ENCODE measurements at places on chromosomes 3 and 15. TPM values are rescaled to one million over a fixed set of nuclear protein-coding genes. Genes with fewer than 3 reads are reported as not detected.

ERICH6 gene
- not detected for total RNA-seq

ELL3 gene
- total RNA-seq: 6.4 TPM

HPS3 gene
- total RNA-seq: 45.6 TPM

FAM107A gene
- total RNA-seq: 0.13 TPM

P2RY12 gene
- total RNA-seq: not detected

CNTN6 gene
- not detected for total RNA-seq

NMNAT3 gene
- 1.3 TPM for total RNA-seq

DNAJA4 gene
- 0.35 TPM for total RNA-seq

SLC6A11 gene
- 1.9 TPM for total RNA-seq

SMAD6 gene
- total RNA-seq: 6.0 TPM

WNT5A gene
- total RNA-seq: 1.3 TPM

SPRED1 gene
- total RNA-seq: 41.0 TPM

- no peaks in the 10 kb centered on the region for H3K4me1 ChIP-seq
- no peak for DNase-seq
These were observed 57.0 kb upstream of the NR2E3 start for GRCh38 chr15:71753346-71753745.

DNA sequence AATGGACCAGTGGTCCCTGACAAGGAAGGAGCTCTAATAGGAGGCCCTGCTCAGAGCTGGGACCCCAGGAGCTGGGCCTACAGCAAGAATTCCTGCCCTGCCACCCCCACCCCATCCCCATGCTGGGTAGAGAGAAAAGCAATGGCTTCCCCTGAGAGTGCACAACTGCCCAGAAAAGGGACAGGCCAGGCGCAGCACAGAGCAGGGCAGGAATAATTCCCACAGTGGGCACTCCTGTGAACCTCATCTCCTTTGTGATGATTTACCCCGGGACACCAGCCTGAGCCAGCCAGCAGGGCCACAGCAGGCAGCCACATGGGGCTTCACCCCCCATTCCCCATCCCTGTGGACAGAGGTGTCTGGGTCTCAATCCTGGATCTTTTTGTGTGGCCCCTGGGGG is 104.0 kb upstream of the IQSEC1 start:
- no peak for DNase-seq
- H3K27ac ChIP-seq: no peak overlapping the region
- H3K4me1 ChIP-seq: no peaks in the 10 kb centered on the region
- H3K36me3 ChIP-seq: peaks cover 9% of the 10 kb centered on the region
- no peaks in the 10 kb centered on the region for H3K27me3 ChIP-seq
- no peak overlapping the region for H3K4me3 ChIP-seq

GRCh38 chr3:193762657-193763056 is 169.6 kb downstream of the OPA1 start:
- no peaks in the 10 kb centered on the region for H3K27me3 ChIP-seq
- H3K4me1 ChIP-seq: no peaks in the 10 kb centered on the region
- no peak for DNase-seq
- H3K27ac ChIP-seq: no peak overlapping the region
- H3K36me3 ChIP-seq: no peaks in the 10 kb centered on the region

DNA sequence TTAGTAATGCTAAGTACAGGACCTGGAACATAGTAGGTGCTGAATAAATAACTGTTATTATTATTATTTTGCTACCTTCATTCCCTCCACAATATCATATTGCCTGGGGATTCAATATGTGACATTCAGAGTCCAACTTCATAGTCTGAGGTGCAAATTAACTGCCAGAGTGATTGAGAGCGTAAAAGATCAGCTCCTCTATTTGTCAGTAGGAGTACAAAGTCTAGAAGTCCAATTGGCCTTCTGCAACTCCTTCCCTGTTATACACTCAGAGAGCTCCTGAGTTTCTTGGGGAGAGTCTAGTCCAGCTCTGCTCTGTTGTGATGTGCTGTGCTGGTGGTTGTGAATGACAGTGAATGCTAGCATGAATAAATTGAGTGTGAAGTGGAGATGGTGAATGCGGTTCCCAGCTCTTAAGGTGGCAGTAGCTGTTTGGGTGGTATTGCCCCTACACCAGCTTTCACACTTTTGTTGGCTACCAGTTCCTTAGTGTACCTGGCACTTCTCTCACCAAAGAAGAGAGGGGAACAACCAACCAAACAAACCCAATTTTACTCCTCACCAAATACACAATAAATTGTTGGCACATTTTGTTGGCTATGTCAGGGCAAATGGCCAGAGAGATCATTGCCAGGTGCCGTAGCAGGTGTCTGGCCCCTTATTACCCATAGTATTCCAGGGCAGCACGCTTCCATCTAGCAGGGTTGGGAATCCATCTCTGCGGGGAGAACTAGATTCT is 270.1 kb upstream of the TBL1XR1 start:
- H3K4me3 ChIP-seq: no peak overlapping the region
- no peak overlapping the region for H3K27ac ChIP-seq
- no peak for DNase-seq
- H3K4me1 ChIP-seq: no peaks in the 10 kb centered on the region
- peaks cover 2% of the 10 kb centered on the region for H3K36me3 ChIP-seq

- H3K27me3 ChIP-seq: no peaks in the 10 kb centered on the region
- no peak for DNase-seq
- no peak overlapping the region for H3K27ac ChIP-seq
- H3K36me3 ChIP-seq: no peaks in the 10 kb centered on the region
- no peak overlapping the region for H3K4me3 ChIP-seq
These were observed 87.7 kb downstream of the CFAP20DC start for GRCh38 chr3:58962040-58962651.

- no peak overlapping the region for H3K4me3 ChIP-seq
- H3K4me1 ChIP-seq: peaks cover 14% of the 10 kb centered on the region
- no peaks in the 10 kb centered on the region for H3K27me3 ChIP-seq
- DNase-seq: no peak
- H3K36me3 ChIP-seq: no peaks in the 10 kb centered on the region
These were observed 123.3 kb upstream of the CTNNB1 start for GRCh38 chr3:41075975-41076374.

- H3K4me3 ChIP-seq: no peak overlapping the region
- peak; percentile 77 for DNase-seq
- no peaks in the 10 kb centered on the region for H3K36me3 ChIP-seq
- H3K27me3 ChIP-seq: no peaks in the 10 kb centered on the region
These were observed 734.0 kb upstream of the NR2F2 start for GRCh38 chr15:95596496-95596895.

DNA sequence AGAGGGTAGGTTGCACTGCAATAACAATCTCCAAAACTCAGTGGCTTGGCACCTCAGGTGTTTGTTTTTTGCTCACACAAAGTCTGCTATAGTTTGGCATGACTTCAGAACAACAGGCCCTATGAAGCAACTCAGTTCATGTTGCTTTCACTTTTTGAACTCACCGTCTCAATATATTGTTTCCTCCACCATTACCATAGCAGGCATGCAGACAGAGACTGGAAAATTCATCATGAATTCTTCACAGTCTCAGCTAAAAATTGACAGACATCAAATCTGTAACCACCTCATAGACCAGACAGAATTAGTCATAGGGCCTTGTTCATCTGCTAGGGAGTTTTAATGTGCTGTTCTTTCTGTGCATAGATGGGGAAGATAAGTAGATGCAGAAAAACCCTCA is 161.4 kb upstream of the POU1F1 start:
- no peak overlapping the region for H3K27ac ChIP-seq
- no peak overlapping the region for H3K4me3 ChIP-seq
- H3K4me1 ChIP-seq: no peaks in the 10 kb centered on the region
- DNase-seq: no peak
- no peaks in the 10 kb centered on the region for H3K36me3 ChIP-seq

GRCh38 chr3:126340596-126340942 is 16.6 kb downstream of the KLF15 start:
- H3K36me3 ChIP-seq: peaks cover 5% of the 10 kb centered on the region
- H3K4me3 ChIP-seq: no peak overlapping the region
- DNase-seq: no peak
- no peaks in the 10 kb centered on the region for H3K27me3 ChIP-seq

- H3K36me3 ChIP-seq: no peaks in the 10 kb centered on the region
- H3K27me3 ChIP-seq: no peaks in the 10 kb centered on the region
- no peak overlapping the region for H3K27ac ChIP-seq
- H3K4me3 ChIP-seq: no peak overlapping the region
- H3K4me1 ChIP-seq: peaks cover 6% of the 10 kb centered on the region
- DNase-seq: no peak
These were observed 20.9 kb upstream of the CEMIP start for GRCh38 chr15:80758130-80758745.

DNA sequence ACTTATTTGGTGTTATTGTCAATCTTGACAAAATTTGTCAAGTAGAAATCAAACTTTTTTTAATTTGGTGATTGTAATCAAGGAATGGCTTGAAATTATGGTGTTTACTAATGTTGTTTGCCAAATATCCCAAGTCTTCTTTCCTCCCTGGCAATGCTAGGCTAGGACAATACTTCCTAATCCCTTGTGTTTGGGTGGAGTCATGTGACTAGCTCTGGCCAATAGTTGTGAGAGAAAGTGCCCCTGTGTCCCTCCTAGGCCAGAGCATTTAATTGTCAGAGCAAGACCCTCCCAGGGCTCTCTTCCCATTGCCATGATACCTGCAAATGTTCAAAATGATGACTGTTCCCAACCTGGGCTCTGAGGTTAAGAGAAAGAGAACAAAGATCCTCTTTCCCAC is 132.7 kb downstream of the ANXA2 start:
- H3K36me3 ChIP-seq: no peaks in the 10 kb centered on the region
- no peak overlapping the region for H3K27ac ChIP-seq
- no peaks in the 10 kb centered on the region for H3K4me1 ChIP-seq
- no peaks in the 10 kb centered on the region for H3K27me3 ChIP-seq

- H3K4me3 ChIP-seq: no peak overlapping the region
- no peak overlapping the region for H3K27ac ChIP-seq
- no peaks in the 10 kb centered on the region for H3K36me3 ChIP-seq
- H3K4me1 ChIP-seq: no peaks in the 10 kb centered on the region
- H3K27me3 ChIP-seq: no peaks in the 10 kb centered on the region
These were observed 58.1 kb upstream of the MRPS22 start for GRCh38 chr3:139285691-139286090.

DNA sequence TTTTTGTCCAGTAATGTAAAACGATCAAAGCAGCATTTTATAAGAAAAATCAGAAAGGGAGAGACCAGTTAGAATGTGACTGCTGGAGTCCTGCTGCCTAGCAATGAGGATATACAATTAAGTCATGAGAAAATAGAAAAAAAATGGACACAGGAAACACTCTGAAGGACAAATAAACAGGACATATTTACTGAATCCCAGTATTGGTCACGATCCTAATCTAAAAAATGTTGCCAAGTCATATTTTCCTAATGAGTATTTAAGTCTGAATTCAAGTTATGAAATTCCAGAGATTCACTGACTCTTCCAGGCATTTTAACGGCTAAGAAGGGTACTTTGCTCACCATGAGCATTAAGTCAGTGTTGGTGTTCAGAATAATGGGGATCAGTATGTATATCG is 154.3 kb upstream of the CCDC54 start:
- no peak for DNase-seq
- no peak overlapping the region for H3K27ac ChIP-seq
- no peaks in the 10 kb centered on the region for H3K4me1 ChIP-seq
- no peaks in the 10 kb centered on the region for H3K36me3 ChIP-seq
- no peaks in the 10 kb centered on the region for H3K27me3 ChIP-seq
- no peak overlapping the region for H3K4me3 ChIP-seq

- peaks cover 13% of the 10 kb centered on the region for H3K4me1 ChIP-seq
- DNase-seq: no peak
- H3K27ac ChIP-seq: no peak overlapping the region
- no peak overlapping the region for H3K4me3 ChIP-seq
- H3K36me3 ChIP-seq: peaks cover 6% of the 10 kb centered on the region
These were observed 19.8 kb downstream of the GPR160 start for GRCh38 chr3:170057550-170057949.

DNA sequence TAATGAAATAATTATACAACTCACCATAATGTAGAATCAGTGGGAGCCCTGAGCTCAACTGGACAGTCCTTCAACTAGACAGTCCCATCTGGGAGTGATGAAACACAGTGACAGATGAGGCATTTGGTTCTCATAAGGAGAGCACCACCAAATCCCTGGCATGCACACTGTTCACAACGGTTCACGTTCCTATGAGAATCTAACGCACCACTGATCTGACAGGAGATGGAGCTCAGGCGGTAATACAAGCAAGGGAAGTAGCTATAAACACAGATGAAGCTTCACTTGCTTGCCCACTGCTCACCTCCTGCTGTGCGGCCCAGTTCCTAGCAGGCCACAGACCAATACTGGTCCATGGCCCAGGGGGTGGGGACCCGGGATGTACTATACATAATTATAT is 17.0 kb downstream of the PRKAR2A start:
- DNase-seq: no peak
- no peak overlapping the region for H3K4me3 ChIP-seq
- H3K27ac ChIP-seq: no peak overlapping the region
- no peaks in the 10 kb centered on the region for H3K4me1 ChIP-seq

DNA sequence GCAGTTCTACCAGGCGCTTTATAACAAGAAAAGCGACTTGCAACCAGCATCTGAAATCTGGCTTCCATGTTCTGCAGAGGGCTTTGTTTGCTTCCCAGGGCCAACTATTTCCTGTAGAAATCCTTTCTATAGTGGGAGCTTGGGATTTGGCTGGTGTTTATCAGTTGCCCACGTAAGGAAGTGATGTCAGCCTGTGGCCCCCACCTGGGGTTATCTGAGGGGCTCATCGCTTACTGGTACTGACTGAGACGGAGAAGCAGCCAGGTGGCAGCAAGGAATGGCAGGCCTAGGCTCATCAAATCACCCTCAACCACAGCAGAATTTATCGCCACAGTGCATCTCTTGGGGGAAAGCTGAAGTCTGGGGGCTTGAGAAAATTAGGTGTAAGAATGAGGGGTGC is 14.6 kb upstream of the CCR9 start:
- no peaks in the 10 kb centered on the region for H3K27me3 ChIP-seq
- H3K36me3 ChIP-seq: no peaks in the 10 kb centered on the region
- no peak for DNase-seq
- no peak overlapping the region for H3K27ac ChIP-seq

- peaks cover 16% of the 10 kb centered on the region for H3K36me3 ChIP-seq
- peaks cover 4% of the 10 kb centered on the region for H3K4me1 ChIP-seq
- H3K4me3 ChIP-seq: peak overlapping the region; percentile 92
- H3K27ac ChIP-seq: no peak overlapping the region
These were observed 778 bp downstream of the CRBN start for GRCh38 chr3:3178498-3179328.

- DNase-seq: no peak
- H3K36me3 ChIP-seq: no peaks in the 10 kb centered on the region
- no peaks in the 10 kb centered on the region for H3K4me1 ChIP-seq
These were observed 2.0 kb downstream of the ACAN start for GRCh38 chr15:88805031-88805780.

GRCh38 chr3:174355505-174355904 is 503.6 kb upstream of the NAALADL2 start:
- H3K27me3 ChIP-seq: no peaks in the 10 kb centered on the region
- H3K27ac ChIP-seq: no peak overlapping the region
- H3K36me3 ChIP-seq: no peaks in the 10 kb centered on the region
- DNase-seq: no peak
- no peak overlapping the region for H3K4me3 ChIP-seq
